ENCODE measurements at places on chromosomes 4 and X. TPM values are rescaled to one million over a fixed set of nuclear protein-coding genes. Genes with fewer than 3 reads are reported as not detected.

The UPF3B gene
- total RNA-seq, result 18.4 TPM

DNA sequence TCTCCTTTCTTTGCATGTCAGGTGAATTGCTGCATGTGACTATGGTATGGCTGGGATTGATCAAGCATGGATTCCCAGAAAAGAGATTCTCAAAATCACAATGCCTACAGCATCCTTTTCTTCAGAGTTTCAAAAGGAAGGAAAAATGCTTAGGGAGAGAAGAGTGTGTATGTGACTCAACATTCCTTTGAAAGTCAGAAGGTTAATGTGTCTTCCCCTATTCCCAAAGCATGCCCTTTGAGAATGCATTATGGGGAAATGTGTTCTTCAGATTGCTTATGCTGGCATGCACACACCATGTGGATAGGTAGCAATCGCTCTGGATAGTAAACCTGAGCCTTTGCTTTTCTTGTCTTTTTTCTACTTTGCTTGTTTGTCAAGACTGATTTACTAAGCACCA, 78.5 kb downstream of the ELOVL6 start:
- peaks cover 7% of the 10 kb centered on the region for H3K36me3 ChIP-seq
- no peak overlapping the region for H3K4me3 ChIP-seq

GRCh38 chrX:115499112-115499805, 61.7 kb upstream of the PLS3 start:
- no peak for DNase-seq
- H3K27me3 ChIP-seq, result no peaks in the 10 kb centered on the region
- no peak overlapping the region for H3K4me3 ChIP-seq
- H3K4me1 ChIP-seq, result no peaks in the 10 kb centered on the region

DNA sequence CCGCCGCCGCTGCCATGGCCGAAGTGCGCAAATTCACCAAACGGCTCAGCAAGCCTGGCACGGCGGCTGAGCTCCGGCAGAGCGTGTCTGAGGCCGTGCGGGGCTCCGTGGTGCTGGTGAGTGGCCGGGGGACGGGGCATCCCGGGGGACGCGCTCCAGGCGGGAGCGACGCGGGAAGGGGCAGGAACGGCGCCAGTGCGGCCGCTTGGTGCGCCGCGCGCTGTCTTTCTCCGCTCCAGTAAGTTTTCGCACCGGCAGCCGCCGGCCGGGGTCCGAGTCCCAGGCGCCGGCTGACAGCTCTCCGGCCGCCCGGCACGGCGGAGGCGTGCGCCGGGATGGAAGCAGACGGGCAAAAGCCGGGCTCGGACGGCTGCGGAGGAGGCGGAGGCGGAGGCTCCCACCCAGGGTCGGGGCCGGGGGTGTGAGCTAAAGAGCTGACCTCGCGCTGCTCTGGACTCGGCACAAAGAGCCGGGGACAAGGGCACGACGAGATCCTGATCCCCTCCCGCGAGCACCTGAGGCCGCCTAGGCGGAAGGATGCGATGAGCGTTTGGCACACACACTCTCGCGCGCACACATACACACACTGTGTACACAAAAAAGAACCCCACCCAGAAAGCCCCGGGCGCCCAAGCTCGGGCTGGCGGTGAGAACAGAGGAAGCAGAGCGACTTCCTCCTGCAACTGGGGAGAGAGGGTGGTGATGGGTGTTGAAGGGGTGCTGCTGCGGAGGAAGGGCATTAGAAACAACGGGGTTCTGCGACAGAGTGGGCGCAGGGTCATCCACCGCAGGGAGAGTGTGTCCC, 545 bp downstream of the DOCK11 start:
- H3K4me3 ChIP-seq, result peak overlapping the region; percentile 74
- peaks cover 17% of the 10 kb centered on the region for H3K27me3 ChIP-seq
- H3K27ac ChIP-seq, result no peak overlapping the region
- no peaks in the 10 kb centered on the region for H3K36me3 ChIP-seq
- no peaks in the 10 kb centered on the region for H3K4me1 ChIP-seq
- peak; percentile 66 for DNase-seq

GRCh38 chrX:118215346-118215745, 98.7 kb upstream of the KLHL13 start:
- no peak overlapping the region for H3K27ac ChIP-seq
- no peak for DNase-seq
- no peaks in the 10 kb centered on the region for H3K27me3 ChIP-seq
- no peaks in the 10 kb centered on the region for H3K4me1 ChIP-seq

Data from endodermal cell (in vitro differentiated cells).